Stimulated activated CD8-positive, alpha-beta memory T cell treated with anti-CD3 and anti-CD28 coated beads, Interleukin-15, amount 100 ng/mL, for 48 hours (primary cell): ENCODE measurements at places on chromosomes 3 and 15.
A peak's percentile ranks its signal among the peaks of the same experiment; 100 is the strongest.

- peak; percentile 54 for DNase-seq
Observed at GRCh38 chr3:46946856-46947545, 29.5 kb downstream of the CCDC12 start.

DNA sequence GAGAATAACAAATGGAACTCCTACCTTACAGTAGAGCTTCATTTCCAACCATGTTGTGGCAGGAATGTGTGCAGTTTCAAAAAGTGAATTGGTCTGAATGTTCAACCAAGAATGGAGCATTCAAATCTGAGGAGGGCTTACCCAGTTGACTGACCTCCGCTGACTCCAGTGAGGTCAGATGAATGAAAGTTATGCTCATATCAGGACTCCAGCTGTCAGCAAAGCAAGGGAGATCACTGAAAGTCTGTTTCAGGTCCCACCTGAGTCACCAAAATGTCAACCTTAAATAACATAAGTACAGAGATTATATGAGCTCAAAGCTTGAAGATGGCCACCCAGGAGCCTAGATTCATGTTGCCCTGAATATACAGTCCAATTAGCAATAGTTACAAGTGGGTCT lies 473.5 kb downstream of the RBMS3 start:
- no peak for DNase-seq

- DNase-seq = no peak
Observed at GRCh38 chr15:76996076-76996525, 1.2 kb downstream of the PSTPIP1 start.

DNA sequence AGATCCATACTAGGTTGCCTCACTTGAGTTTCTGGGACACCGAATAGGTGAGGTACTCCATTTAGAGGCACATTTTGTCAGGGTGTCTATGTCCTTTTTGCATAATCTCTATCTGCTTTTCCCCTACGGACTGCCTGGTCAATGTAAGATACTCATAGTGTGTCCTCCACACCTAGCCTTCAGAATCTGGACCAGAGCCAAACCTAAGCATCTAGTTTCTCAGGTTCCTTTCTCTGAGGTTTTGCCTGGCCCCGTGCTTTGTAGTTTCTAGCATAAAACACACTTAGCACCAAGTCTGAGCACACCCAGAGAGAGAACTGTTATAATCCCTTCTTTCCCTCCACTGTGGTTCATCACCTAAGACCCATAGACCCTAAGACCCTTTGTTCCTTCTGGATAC lies 105.9 kb upstream of the MLF1 start:
- DNase-seq = no peak

- DNase-seq = no peak
Observed at GRCh38 chr3:130644628-130645253, 101.9 kb downstream of the PIK3R4 start.
